ENCODE measurements at places on chromosomes 13 and 19.

DNA sequence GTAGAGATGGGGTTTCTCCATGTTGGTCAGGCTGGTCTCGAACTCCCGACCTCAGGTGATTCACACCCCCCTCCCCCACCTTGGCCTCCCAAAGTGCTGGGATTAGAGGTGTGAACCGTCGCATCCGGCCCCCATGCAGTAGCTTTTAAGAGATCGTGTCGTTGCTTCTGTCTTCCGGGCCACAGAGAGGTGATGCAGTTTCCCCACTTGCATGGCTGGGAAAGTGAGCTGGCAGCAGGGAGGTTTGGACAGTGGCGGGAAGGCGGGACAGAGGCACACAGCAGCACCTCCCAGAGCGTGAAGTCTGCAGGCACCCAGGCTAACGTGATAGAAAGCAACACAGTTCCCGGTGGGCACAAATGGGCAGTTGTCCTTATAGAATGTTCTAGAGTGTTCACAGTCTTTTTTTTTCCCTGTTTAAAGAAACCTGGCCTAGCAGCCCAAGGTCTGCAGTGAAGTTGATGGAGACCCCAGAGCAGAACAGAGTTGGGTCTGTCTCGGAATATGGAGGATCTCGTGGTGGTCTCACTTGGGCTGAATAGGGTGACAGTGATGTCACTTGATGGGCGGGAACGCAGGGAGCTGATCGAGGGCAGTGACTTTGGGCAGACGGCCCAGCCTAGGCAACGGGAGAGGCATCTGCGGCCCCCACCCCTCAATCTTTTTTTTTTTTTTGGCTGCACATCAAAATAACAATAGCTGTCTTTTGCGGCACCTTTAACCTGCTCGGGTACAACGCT is 4.9 kb downstream of the UHRF1 start:
- DNase-seq = no peak

GRCh38 chr19:29855741-29856500 is 44.1 kb downstream of the CCNE1 start:
- no peak for DNase-seq

DNA sequence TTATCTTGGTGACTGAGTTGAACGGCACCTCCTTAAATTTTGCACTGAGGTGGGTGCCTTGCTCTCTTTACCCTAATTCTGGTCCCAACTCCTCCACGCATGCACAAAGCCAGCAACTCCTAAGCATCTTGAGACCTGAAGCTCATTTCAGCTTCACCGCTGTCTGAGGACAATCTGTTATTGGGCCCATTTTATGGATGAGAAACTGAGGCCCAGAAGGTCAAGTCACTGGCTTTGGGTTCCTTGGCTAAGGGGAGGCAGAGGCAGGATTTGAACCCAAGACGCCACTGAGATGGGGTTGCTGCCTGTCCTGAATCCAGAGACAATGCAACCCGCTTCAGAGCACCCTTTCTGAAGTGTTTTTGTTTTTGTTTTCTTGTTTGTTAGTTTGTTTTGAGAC is 22.7 kb downstream of the TINCR start:
- DNase-seq = no peak

GRCh38 chr19:19224852-19225494 is 13.2 kb downstream of the NCAN start:
- no peak for DNase-seq

DNA sequence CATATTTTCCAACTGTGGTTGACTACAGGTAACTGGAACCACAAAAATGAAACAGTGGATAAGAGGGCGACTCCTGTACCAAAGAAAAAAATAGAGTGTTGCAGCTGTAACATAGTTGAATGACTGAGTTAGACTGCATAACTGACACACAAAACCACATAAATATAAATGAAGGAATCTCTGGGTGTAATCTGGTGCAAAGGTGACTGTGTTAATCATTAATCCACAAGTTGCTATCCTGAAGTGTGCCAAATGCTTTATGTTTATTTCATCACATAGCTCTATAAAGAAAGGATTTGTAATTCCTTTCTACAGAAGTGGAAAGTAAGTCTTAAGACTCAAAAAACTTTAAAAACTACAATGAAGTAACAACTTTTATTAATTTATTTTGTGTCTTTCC is 6.0 kb upstream of the GJB2 start:
- no peak for DNase-seq

DNA sequence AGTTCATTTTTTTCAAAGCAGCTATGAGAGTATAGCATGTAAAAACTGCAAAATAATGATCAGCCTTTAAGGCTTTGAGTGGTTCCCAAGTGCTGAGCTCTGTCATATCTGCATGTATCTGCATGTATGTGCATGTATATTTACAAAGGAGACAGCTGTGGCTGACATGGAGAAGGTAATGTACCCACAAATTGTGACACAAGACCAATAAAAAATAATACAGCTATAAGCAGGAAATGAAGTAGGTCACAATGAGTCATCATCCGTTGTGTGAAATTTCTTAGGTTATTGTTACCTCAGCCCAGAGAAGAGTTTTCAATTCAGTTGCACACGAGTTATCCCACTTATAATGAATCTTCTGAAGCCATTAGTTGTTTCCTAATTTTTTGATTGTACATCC is 60.9 kb upstream of the MED4 start:
- DNase-seq = no peak

GRCh38 chr13:112104881-112105234 is 37.9 kb downstream of the SOX1 start:
- DNase-seq = no peak

- no peak for DNase-seq
Measured at GRCh38 chr19:41590936-41591335, 15.0 kb downstream of the CEACAM21 start.

- DNase-seq = no peak
Measured at GRCh38 chr13:40595693-40596092, 70.7 kb downstream of the FOXO1 start.

GRCh38 chr13:23567906-23568460 is 2.2 kb upstream of the TNFRSF19 start:
- no peak for DNase-seq

- DNase-seq = no peak
Measured at GRCh38 chr13:98050041-98050466, 92.8 kb upstream of the FARP1 start.

DNA sequence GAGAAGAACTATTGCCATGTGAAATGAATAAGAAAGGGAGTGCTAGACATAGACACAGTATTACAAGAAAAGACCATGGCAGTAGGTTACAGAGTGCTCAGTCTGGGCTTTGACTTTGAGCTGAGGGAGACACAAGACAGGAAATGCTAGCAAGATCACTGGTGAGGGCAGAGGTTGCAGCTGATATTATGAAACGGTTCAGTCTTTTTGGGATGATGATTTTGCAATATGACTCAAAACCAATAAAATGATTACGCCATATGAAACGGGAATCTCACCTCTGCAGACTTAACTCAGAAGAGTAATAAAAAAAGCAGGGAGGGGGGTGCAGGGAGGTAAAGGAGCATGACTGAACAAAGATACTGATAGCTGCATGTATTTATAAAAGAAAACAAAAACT is 123.1 kb downstream of the RBM26 start:
- no peak for DNase-seq

DNA sequence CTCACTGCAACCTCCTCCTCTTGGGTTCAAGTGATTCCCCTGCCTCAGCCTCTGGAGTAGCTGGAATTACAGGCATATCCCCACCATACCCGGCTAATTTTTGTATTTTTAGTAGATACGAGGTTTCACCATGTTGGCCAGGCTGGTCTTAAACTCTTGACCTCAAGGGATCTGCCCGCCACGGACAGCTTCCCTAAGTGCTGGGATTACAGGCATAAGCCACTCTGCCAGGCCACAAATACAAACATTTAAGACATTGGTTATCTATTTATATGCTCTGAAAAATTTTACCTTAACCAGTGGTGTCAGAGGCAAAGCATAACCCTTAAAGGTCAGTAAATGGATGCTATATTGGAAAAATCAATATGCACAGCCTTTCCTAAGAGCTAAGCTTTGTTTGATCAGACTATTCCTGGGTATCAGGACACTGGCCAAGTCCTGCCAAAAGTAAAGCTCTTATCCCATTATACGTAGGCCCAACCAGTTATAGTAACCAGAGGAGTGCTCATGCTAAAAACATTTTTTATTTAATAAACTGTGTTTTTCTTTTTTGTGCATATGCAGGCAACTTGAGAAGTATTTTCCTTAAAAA is 56.4 kb upstream of the STARD13 start:
- no peak for DNase-seq

GRCh38 chr19:45087531-45087930 is 5.4 kb upstream of the PPP1R37 start:
- no peak for DNase-seq

- DNase-seq = no peak
Measured at GRCh38 chr13:98440390-98441055, 136.4 kb downstream of the STK24 start.

DNA sequence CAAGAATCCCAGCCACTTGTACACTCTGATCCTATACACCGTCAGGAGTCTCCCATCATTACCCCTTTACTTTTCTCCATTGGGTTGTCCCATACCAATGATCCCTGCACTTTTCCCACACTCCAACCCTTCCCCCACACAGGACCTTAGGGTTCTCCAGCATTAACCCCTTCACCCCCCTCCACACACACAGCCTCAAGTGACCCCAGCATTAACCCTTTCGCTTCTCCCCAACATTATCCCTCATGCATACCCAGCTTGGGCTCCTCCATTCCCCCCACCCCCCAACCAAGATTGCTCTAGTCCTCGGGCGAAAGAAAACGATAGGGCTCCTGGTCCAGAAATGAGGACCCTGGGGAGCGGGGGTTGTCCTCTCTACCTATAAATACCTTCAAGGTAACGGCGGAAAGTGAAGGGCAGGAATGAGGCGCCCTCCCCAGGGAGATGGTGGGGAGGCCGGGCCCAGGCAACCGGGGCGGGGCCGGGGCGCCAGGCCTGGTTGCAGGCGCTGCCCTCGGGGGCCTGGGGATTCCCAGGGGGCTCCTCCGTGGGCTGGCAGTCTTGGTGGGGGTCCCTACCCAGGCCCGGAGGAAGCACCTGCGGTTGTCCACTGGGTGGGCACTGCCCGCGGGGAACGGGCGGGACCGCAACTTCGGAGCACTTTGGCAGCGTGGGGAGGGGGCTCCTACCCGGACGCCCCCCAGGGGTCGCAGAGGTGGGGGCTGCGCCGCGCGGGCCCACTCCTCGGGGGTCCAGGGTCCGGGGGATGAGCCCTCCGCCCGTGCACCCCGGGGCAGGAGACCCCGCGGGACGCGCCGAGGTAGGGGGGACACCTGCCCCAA is 757 bp downstream of the WIZ start:
- no peak for DNase-seq

GRCh38 chr19:6061376-6062130 is 48.7 kb downstream of the RFX2 start:
- no peak for DNase-seq

- DNase-seq = no peak
Measured at GRCh38 chr19:36120092-36120983, 5.1 kb downstream of the TBCB start.

- DNase-seq = no peak
Measured at GRCh38 chr19:31385744-31386143, 36.5 kb upstream of the TSHZ3 start.

GRCh38 chr19:33840783-33841182 is 44.1 kb downstream of the KCTD15 start:
- no peak for DNase-seq

GRCh38 chr13:53045189-53045588 is 16.6 kb downstream of the OLFM4 start:
- no peak for DNase-seq

- DNase-seq = no peak
Measured at GRCh38 chr13:73110814-73111213, 52.0 kb downstream of the KLF5 start.

GRCh38 chr13:99416411-99417121 is 84.7 kb upstream of the TM9SF2 start:
- no peak for DNase-seq

- DNase-seq = no peak
Measured at GRCh38 chr13:49315036-49315565, 67.4 kb downstream of the CDADC1 start.

GRCh38 chr19:8573316-8573715 is 3.9 kb downstream of the MYO1F start:
- DNase-seq = no peak

DNA sequence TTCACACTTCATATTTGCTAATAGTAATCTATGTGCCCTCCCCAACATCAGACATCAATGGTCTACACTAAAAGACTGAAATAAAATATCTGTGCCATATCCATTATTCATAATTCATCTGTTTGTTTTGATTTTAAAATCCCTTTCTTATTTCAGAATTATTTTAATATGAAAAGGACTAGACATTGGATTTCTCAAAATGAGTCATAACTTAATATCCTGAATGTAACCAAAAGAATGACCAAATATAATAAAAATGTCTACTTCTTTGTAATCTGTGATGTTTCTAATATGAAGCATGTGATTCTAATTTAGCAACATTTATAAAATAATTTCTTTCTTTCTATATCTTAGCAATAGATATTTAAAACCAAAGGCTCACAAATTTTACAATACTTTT is 64.9 kb downstream of the MZT1 start:
- DNase-seq = no peak

- DNase-seq = no peak
Measured at GRCh38 chr13:24709186-24709913, 29.1 kb downstream of the ATP12A start.

DNA sequence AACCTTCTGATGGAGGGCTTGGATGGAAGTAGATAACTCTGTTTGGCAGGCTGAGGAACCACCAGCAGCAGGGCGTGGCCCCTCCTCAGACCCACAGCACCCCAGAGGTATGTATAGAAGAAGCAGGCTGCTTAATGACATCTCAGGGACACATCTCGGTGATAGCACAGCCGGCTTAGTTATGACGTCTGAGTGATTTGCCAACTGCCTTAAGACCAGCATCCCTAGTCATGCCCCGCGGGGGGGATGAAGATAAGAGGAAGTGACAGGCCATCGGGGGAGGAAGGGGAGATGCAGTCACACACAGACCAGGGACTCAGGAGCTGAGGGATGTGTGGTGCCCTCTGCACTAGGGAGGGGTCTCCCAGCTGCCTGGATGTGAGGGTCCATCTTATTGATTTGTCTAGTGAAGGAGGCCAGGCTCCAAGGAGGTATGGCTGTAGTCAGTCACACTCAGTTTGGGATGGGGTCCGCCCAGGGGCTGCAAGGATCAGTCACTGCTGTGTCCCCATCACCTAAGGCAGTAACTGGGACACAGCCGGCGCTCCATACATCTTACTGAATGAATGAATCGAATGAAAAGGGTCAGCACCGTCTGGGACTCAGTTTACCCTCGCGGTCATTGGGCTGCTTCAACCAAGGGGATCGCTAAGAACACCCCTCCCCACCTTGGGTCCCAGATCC is 19.2 kb upstream of the ERCC1 start:
- DNase-seq = peak; percentile 77

All from pons (tissue), 1 donor.